ENCODE measurements at places on chromosomes 5 and 9. TPM values are rescaled to one million over a fixed set of nuclear protein-coding genes. Genes with fewer than 3 reads are reported as not detected.

GRCh38 chr5:134510970-134511795 lies 14.3 kb upstream of the JADE2 start:
- no peak for DNase-seq

Gene C5orf63
- 2.2 TPM for total RNA-seq

GRCh38 chr5:125526966-125527365 lies 780.5 kb upstream of the ZNF608 start:
- DNase-seq, result no peak

DNA sequence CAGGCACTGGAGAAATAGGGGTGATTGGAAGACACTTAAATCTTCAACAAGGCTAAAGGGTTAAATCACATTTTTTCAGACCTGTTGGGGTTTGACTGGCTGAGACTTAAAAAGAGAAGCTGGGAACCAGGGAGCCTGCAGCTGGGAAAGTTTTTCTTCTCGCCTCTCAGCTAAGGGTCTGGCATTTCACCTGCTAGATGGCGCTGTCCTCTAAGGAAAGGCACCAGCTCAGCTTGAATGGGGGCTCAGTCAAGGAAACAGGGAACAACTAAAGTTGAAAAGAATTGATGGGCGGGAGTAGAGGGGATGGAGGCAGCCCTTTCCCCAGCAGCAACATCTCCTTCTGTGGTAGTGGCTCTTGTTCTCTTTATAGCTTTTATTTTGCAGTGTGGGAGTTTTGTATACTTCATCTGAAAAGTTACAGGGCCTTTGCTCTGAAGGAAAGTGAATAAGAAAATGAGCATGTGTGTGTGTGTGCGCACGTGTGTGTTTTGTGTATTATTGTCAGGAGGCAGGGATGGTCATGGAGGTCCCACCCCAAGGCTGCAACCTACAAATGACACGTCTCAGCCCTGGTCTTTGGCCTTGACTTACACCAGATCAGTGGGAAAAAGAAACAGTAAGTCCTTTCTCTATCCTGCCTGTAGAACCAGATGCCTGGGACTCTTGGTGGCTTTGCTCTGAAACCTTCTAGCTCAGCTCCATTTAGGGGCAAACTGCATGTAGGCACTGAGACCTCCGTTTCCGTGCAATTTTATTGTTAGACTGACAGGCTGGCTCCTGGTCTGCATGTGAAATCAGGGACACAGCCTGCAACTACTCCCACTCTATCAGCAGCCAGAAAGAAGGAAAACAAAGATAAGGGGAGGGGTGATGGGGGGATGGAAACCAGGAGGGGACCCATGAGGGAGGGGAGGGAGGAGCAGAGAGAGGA lies 316.2 kb upstream of the CLINT1 start:
- DNase-seq, result peak; percentile 61

GRCh38 chr5:169201597-169201996 lies 99.3 kb downstream of the SLIT3 start:
- DNase-seq, result no peak

Gene MSMP
- not detected for total RNA-seq

Gene PCDHB10
- 2.8 TPM for total RNA-seq

- DNase-seq, result peak; percentile 75
Measured at GRCh38 chr5:170306381-170306831, 8.8 kb upstream of the LCP2 start.

Gene OCLN
- 14.1 TPM for total RNA-seq

Gene NXNL2
- total RNA-seq, result 1.3 TPM

DNA sequence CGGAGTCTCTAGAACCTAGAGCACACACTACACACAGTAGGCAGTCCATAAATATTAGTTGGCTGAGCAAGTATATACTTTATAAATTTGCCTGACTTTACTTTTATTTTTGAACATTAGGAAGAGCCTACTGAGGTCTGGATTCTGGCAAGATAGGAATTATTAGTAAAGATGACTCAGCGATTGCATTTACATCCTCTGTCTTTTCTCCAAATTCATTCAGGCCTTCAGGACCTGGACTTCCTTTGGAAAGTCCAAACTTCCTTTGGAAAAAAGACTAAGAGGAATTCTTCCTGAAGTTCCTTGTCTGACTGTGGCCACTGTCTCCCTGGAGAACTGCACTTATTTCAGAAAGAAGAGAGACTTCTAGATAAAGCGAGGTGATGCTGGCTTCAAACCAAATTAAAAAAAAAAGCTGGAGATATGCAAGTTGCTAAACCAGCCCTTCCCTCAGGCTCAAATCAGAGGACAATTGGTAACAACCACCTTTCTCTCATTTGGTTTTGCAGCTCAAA lies 251.3 kb downstream of the GAS1 start:
- DNase-seq, result no peak

Gene LSM11
- total RNA-seq, result 3.6 TPM

Gene IFNA1
- total RNA-seq, result not detected

- DNase-seq, result peak; percentile 3
Measured at GRCh38 chr5:62737766-62738165, 159.1 kb downstream of the LRRC70 start.

GRCh38 chr9:114837923-114838322 lies 32.1 kb upstream of the TNFSF15 start:
- DNase-seq, result no peak

Gene ST6GALNAC6
- total RNA-seq, result 34.7 TPM

Gene TNFSF15
- not detected for total RNA-seq

All from A673 (cell line).